Stimulated activated CD8-positive, alpha-beta memory T cell treated with anti-CD3 and anti-CD28 coated beads, Interleukin-2, amount 100 ng/mL, for 48 hours (primary cell): ENCODE measurements at places on chromosomes 11 and 22.

DNA sequence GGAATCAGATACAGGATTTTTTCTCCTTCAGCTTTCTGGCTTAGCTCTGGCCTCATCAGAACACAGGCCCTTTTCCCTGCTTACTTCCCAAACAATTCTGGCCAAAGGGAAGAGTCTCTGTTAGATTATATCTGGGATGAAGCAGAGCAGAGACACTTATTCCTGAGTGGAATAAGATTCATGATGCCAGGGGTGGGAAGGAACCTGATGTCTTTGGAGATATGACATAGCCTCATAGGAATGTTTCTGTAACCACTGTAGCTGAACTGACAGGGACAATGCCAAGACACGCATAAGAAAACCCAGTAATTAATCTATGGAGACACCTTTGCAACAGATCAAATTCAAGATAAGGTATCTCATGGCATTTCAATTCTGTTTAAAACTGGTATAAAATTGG lies 177.1 kb upstream of the RAG2 start:
- DNase-seq = no peak

GRCh38 chr11:46855167-46855566 lies 9.1 kb upstream of the CKAP5 start:
- DNase-seq = no peak

GRCh38 chr22:30574997-30575671 lies 669 bp upstream of the GAL3ST1 start:
- no peak for DNase-seq

DNA sequence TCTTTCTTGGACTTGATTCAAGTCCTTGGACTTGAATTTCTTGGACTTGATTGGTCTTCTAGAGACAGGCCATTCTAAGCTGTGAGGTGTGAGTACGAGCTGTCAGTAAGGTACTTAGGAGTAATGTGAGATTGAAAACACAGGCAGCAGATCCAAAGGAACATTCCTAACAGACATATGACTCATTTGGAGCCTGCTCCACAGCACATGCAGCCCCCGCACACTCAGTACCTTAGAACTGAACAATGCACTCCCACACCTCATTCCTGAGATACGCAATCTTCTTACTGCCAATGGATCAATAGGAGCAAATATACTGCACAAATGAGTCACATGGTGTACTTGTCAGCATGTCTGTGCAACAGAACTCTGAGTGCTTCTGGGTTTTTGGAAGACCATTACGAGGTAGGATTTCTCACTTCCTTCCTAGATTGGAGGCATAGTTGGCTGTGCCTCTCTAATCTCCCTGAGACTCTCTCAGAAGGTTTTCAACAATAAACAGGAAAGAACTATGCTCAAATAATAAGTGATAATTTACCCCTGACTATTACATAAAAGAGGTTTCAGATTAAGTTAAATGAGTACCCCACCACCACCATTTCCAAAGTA lies 243.1 kb downstream of the KCNA4 start:
- DNase-seq = no peak

DNA sequence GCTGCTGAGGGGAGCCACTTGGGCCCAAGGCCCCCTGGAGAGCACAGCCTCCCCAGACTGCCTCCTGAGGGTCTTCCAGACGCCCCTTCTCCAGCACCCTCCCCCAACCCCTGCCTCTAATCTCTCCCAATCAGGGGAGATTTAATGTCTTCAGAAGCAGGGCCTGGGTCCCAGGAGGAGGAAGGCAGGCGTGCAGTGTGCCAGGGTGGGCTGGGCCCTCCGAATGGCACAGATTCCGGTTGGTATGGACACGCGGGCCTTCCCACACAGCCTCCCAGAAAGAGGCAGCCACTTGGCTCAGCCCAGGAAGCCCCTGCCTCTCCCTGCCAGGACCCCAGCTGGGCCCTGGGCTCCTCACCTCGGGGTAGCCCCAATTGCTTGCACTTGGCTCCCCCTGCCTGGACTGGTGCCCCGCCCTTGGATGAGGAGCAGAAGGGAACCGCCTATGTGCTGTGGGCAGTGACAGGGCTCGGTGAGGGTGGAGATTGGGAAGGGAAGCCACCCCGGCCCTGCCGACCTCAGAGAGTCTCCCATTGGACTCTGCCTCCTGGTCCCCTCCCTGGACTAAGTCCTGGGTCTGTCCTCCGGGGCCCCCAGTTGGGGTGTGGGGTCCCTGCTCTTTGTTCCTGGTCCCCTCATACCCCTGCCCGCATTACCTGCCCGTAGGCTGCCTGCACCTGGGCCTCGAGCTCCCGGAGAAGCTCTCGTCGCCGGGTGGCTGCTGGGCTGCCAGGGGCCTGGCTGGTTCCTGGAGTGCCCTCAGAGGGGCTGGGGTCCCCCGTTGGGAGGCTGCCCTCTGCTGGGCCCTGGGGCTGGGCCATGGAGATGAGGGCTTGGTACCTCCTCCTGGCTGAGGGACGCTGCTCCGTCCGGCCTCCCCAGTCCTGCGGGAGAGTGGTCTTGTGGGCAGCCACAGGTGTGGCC lies 572 bp upstream of the CABP2 start:
- no peak for DNase-seq

DNA sequence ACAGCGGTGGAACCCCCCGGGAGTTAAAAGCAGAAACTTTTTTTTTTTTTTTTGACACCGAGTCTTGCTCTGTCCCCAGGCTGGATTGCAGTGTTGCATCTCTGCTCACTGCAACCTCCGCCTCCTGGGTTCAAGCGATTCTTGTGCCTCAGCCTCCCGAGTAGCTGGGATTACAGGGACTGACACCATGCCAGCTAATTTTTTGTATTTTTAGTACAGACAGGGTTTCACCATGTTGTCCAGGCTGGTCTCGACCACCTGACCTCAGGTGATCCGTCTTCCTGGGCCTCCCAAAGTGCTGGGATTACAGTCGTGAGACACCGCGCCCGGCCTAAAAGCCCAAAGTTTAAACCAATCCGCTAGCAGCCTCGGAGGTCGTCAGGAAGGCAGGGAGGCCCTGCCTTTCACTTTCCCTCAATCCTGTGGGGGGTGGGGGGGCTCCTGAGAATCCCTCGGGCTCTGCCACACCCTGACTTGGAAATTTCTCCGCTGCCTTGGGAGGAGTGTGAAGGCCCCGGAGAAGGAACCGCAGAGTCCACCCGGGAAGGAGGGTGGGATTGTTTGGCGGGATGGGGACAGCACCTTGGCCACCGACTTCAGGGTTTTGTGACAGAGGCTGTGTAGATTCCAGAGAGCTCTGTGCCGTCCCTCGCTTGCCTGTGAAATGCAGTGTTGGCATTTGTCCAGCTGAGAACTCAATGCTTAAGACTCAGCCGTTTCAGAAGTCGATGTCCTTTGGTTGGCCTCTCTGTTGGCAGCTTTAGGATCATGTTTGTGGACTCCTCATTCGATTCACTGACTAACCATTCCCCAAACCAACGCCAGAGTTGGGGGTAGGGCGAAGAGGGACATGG lies 1.0 kb downstream of the ARHGAP8 start:
- no peak for DNase-seq

- DNase-seq = no peak
Observed at GRCh38 chr22:26889802-26890201, 232.4 kb downstream of the MIAT start.
